Left kidney (tissue), 8 donors: ENCODE measurements at places on chromosomes 16 and 17. TPM values are rescaled to one million over a fixed set of nuclear protein-coding genes. Genes with fewer than 3 reads are reported as not detected.

DNA sequence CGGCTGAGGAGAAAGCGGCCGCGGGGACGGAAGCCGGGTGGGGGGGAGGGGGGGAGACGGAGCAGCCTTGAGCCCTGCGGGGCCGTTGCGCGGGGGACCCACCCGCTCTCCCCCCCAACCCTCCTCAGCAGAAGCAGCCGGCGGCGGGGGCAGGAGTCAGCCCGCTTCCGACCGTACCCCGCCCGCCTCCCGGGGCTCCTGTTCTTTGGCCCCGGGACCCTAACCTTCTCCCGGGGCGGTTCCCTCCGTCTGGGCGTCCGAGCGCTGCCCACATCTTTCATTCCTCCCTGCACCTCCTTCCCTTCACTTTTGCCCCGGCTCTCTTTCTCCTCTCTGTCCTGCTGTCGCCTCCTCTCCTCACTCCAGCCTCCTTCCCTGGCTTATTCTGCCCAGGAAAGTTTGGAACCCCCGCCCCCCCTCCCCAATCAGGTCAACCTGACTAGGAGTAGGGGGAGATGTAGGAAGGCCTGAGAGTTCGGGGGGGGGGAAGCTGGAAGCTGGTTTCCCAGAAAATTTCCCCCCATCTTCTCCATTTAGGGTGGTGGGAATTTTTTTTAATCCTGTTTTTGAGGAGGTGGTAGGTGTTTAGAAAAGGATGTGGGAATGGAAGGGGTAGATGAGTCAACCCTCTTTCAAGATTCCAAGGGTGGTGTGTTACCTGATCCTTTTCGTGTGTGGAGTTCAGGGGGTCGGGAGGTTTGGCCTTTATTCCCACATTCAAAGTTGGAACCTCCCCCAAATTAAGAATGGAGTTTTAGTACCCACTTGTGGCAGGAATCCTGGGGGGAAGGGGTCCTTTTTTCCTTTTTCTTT, 427 bp upstream of the NLK start:
- DNase-seq: peak; percentile 11

DNA sequence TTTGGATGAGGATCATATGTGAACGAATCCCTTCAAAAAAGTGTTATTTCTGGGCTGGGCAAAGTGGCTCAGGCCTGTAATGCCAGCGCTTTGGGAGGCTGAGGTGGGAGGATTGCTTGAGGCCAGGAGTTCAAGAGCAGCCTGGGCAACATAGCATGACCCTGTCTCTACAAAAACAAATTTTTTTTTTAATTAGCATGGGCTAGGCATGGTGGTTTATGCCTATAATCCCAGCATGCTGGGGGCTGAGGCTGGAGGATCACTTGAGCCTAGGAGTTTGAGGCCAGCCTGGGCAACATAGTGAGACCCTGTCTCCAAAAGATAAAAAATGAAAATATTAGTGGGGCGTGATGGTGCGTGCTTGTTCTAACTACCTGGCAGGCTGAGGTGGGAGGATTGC, 4.6 kb downstream of the TAOK1 start:
- no peak for DNase-seq

- DNase-seq: no peak
These were observed 24.1 kb downstream of the MYH10 start for GRCh38 chr17:8606401-8606800.

GRCh38 chr16:55577887-55578286, 11.4 kb downstream of the CAPNS2 start:
- DNase-seq: no peak

Gene YBX2
- polyA plus RNA-seq: 4.1 TPM

Gene AGRP
- 0.18 TPM for polyA plus RNA-seq

Gene SLC47A1
- 27.3 TPM for polyA plus RNA-seq

- DNase-seq: peak; percentile 5
These were observed 51.6 kb downstream of the PMP22 start for GRCh38 chr17:15213381-15214087.

DNA sequence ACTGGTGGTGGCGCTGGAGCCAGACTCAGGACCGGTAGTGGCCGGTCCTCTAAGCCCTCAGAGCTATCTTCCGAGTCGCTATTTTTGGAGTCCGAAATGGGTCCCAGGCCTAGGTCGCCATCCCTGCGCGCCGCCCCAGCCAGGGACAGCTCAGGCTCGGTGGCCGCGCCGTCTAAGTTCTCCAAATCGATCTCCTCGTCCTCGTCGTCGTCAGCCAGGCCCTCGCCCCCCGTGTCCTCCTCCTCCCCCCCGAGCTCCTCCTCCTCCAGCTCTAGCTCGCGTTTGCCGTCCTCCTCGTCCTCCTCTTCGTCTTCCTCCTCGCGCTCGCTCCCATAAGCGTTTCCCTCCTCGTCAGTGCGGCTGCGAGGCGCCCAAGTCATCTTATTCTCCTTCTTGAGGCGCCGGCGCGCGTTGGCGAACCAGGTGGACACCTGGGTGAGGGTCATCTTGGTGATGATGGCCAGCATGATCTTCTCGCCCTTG, 1.6 kb downstream of the IRX3 start:
- DNase-seq: no peak

DNA sequence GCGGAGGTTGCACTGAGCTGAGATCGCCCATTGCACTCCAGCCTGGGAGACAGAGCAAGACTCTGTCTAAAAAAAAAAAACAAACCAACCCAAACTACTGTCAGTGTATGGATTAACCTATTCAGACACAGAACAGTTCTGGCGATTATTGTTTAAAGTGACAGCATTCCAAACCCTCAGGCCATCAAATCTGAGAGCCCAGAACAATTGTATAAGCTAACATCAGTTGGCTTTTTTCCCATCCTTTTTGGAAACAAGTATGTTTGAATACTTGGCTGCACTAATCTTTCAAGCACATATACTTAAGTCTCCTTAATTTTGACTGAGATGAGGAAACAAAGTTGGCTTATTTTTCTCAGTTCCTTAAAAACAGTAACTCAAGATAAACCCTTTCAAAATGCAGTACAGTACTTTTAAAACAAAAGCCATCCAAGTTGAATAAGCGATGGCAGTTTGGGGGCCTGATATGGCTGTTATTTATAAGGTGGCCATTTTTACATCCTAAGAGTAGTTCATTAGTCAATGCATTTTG, 1.4 kb downstream of the ZSWIM7 start:
- DNase-seq: no peak

Gene CLEC10A
- polyA plus RNA-seq: 0.47 TPM

- DNase-seq: no peak
These were observed 3.3 kb upstream of the PSMD12 start for GRCh38 chr17:67369676-67370075.

GRCh38 chr17:2082003-2082781, 27.3 kb downstream of the HIC1 start:
- no peak for DNase-seq

DNA sequence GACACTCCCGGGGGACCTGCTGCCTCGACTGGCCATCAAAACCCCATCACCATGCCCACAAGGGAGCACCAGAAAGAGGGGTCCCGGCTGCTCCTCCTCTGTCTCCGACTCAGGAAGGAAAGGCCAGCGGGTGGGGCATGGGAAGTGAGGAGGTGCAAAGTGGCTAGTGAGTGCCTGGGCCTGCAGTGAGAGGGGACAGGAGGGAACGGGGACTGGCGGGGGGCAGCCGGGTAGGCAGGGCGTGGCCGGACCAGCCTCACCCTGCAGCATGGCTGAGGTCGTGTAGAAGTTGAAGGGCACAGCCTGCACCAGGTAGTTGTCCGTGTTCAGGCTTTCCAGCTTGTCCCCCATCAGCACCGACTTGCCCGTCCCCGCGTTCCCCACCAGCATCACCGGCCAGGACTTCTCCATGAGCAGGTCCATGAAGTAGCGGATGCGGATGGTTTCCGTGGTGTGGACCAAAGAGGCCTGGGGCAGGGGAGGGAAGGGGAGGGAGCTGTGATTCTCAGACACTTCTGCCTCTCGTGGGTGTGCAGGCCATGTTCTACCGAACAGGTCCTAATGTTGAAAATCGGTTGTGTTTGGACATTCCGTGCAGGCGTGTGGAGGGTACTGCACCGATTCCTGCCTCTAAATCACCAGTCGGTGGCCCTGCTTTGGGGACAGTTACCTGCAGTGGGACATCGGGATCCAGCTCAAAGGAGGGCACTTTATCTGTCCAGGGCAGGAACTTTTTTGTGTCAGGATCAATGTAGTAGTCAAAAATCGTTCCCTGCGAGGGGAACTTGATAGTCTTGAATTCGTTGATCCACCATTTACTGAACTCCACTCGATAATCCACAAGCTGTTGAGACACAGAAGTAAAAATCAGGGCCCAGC, 91.7 kb downstream of the DNAH17 start:
- DNase-seq: no peak

GRCh38 chr17:65697661-65698060, 136.2 kb upstream of the AXIN2 start:
- DNase-seq: no peak

DNA sequence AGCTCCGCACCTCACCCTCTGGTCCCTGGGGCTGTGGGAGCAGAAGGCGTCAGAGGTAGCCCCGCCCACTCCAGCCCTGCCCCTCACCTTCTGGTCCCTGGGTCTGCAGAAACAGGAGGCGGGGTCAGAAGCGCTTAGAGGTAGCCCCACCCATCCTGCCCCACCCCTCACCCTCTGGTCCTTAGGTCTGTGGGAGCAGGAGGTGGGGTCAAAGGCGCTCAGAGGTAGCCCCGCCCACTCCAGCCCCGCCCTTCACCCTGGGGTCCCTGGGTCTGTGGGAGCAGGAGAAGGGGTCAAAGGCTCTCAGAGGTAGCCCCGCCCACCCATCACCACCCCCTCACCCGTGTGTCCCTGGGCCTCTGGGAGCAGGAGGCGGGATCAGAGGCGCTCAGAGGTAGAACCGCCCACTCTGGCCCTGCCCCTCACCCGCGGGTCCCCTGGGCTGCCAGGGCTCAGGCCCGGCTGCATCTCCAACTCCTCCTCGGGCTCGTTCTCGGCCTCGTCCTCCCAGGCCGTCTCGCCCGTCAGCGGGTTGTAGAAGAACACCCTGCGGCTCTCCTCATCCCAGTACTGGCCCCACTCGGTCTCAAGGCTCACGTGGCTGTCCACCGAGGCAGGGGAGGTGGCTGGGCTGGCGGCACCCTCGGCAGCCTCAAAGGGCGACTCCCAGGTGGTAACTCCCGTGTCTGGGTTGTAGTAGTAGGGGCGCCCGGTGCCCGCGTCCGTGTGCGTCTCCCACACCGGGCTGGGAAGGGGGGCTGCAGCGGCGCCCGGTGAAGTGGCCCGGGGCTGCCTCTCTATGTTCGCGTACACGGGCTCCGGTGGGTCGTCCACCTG, 27.2 kb downstream of the ARHGAP27 start:
- DNase-seq: no peak

Gene ADAM11
- polyA plus RNA-seq: 2.8 TPM

Gene KIAA0513
- 4.8 TPM for polyA plus RNA-seq

Gene HOXB3
- 224 TPM for polyA plus RNA-seq

Gene RHBDL1
- polyA plus RNA-seq: 1.7 TPM

DNA sequence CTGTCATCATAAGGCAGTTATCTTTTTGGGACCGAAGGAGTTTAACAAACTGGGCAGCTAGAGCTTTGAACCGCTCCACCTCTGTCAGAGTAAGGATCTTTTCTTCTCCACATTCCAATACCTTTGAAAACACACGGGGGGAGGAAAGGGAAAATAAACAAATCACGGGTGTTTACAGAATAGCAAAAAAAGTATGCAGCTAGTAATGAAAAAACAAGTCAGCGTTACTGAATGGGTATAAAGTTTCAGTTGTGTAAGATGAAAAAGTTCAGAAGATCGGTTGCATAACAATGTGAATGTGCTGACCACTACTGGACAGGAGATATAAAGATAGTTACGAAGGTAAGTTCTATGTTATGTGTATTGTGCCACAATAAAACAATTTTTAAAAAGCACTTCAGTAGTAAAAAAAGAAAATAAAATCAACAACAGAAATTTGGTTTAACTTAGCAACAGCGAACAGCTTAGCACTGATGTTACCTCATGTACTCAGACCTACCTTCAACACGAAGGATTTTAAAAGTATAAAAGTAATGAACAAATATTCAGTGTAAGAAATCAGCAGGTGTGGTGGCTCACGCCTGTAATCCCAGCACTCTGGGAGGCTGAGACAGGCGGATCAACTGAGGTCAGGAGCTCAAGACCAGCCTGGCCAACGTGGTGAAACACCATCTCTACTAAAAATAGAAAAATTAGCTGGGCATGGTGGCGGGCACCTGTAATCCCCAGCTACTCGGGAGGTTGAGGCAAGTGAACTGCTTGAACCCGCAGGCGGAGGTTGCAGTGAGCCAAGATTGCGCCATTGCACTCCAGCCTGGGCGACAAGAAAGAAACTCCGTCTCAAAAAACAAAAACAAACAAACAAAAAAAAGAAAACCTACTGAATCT, 34.3 kb downstream of the MARF1 start:
- DNase-seq: no peak
